ENCODE measurements at places on chromosomes 7 and 10.

DNA sequence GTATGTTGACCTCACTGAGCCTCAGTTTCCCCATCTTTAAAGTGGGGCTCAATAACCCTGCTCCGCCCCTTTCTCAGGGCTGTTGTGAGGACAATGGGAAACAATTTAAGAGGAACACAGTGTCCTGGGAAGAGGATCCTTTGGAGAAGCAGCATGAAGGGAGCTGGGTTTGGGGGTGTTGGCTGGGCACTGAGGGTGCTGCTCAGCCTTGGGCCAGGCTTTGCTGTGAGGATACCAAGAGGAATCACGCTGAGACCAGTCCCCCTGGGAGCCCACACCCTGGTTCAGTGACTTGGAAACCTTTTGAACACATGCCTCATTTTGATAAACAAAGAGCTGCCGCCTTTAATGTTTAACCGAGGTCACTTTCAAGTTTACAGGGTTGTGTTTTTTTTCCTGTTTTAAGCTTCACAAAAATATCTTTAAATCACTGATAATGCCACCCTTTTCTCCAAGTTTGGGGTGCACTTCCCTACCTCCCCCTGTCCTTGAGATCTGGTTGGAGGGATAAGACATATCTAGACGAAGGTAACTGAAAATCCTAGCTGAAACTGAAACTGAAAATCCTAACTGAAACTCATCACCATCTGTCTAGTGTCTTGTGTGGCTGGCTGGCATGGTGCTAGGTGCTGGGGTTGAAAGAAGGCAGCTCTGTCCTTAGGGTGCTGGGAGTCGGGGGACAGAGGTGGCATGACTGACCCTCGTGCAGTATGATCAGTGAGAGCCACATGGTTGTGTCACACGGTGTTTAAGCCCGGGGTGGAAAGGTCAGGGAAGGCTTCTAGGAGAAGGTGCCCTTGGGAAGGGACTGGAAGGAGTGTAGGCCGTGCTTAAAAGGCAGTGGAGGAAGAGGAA, 27.7 kb downstream of the ZNF775 start:
- DNase-seq, result no peak

GRCh38 chr10:26540601-26541000, 102.5 kb downstream of the APBB1IP start:
- DNase-seq, result no peak

DNA sequence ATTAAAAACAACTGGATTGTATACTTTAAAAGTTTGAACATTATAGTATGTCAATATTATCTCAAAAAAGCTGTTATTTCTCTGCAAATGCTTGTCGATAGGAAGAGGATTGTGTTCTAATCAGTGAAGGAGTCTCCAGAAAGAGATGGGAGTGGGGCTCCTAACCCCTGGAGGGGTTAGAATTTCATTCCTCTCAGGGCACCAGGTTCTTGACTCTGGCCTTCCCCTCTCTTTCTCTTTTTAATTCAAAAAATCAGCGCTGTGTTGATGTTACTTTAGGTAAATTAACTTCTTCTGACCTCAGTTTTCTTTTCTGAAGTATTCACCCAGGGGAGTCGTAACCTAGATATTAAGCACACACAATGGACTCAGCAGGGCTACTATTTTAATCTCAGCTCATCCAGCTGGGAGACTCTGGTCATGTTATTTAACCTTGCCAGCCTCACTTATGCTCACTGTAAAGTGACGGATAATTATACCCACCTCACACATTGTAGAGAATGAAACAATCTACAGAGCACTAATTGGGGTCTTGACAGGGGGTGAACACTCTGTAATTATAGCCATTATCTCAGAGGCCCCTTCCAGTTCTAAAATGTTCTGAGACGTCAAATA, 59.4 kb downstream of the GCC1 start:
- no peak for DNase-seq

DNA sequence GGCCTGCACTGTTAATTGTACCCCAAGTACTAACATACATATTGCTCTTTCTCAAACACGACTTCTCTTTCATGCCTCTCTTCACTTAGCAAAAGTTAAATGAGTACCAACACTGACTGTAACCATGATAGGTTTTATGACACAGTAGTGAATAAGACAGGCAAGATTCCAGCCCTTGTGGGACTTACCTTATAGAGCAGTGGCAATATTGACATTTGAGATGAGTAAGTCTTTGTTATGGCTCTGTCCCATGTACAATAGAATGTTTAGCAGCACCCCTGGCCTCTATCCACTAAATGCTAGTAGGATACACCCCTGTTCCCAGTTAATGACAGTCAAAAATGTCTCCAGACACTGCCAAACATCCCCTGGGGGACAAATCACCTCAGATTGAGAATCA, 11.9 kb upstream of the COL1A2 start:
- no peak for DNase-seq

DNA sequence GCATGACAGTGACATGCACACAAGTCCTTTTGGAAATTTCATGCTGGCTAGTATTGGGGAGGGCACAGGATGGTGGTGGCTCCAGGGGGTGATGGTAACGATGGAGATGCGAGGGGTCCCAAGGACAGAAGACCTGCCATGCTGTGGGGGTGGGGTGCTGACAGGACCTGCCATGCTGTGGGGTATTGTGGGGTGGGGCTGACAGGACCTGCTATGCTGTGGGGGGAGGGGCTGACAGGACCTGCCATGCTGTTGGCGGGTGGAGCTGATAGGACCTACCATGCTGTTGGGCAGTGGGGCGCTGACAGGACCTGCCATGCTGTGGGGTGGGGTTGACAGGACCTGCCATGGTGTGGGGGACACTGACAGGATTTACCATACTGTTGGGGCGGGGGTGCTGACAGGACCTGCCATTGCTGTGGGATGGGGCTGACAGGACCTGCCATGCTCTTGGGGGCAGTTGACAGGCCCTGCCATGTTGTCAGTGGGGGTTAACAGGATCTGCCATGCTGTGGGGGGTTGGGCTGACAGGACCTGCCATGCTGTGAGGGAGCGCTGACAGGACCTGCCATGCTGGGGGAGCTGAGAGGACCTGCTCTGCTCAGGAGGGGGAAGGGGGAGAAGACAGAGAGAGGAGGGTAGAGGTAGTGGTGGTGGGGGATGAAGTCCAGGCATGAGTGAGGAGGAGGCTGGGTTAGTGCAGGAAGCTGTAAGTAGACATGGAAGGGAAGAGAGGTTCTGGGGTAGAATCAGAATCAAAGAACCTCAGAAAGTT, 36.2 kb upstream of the RET start:
- DNase-seq, result peak; percentile 57

DNA sequence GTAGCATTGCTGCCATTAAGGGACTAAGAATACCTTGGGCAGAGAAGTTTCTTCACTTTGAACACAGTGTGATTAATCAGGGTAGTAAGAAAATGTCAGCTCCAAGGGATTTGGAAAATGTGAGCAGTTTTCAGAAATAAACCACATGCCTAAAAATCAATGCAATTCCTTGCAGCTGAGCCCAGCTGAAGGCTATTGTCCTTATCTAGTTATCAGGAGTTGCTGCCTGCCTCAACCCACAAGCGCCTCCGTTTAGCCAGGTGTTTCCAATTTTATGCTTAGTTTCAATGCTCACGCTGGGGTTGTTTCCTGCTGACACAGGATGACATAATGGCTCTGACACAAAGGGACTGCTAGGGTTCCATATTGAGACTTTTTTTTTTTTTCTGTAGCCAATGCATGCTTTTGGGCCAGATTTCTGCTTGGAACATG, 132.3 kb upstream of the ANK3 start:
- DNase-seq, result no peak
